ENCODE measurements at places on chromosomes 2 and 18.

DNA sequence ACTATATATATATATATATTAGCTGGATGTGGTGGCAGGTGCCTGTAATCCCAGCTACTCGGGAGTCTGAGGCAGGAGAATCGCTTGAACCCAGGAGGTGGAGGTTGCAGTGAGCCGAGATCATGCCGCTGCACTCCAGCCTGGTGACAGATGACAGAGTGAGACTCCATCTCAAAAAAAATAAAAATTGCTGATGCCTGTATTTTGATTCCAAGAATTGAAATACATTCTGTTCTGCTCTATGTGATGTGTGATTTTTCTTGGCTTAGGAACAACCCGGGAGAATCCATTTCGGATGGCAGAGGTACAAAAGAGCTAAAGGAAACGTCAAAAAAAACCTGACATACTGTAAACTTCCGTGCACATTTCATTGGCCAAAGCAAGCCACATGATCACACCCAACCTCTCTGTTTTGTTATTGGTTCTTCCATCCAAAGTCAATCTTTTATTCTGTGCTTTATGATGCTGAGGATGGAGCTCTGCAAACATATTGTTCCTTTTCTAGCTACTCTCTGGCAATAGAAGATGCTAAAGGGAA, 478.1 kb upstream of the MAP2 start:
- no peak for DNase-seq

- DNase-seq = no peak
These were observed 94.1 kb downstream of the ANKRD44 start for GRCh38 chr2:197216361-197216979.

DNA sequence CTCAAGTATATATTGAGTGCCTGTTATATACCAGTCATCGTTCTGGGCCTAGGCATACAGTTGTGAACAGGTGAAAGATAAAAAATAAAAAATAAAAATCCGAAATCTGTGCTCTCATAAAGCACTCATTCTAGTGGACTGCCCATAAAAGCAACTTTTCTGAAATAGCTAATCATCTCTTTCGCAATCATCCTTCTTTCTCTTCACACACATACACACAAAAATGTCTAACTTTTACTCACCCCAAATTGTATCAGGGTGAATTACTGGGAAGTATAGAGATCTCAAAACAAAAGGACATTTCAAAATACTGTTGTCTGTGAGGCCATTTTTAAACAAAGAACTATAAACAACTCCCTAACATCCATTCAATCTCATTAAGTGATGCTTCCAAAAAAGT, 29.6 kb upstream of the ORC2 start:
- DNase-seq = no peak

DNA sequence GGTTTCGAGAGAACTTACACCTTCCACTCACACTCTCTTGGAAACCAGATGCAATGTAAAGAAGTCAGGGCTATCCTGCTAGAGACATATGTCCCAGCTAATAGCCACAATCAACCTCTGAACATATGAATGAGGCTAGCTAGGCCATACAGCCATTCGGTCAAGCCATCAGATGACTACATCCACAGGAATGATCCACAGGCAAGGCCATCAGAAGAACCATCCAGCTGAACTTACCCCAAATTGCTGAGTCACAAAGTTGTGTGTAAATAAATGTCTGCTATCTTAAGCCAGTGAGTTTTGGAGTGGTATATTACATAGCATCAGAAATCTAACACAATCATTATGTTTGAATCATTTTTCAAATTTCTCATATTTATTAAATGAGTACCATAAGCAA, 5.2 kb upstream of the SPAST start:
- no peak for DNase-seq

DNA sequence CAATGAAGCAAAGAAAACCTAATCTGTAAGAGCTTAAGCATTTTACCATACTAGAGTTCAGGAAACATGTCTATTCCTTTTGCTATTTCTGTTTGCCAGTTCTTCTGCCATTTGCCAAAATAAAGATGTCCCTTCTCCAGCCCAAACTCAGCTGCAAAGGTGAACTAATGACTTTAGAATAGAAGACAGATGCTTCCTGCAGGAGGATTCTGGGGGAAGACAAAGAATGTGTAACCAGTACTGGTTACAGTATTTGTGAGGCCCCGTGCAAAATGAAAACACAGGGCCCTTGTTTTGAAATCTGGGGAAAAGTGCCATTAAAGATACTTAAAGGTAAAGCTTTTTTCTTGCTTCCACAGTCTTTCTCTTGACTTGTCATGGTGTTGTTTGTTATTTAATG, 34.3 kb upstream of the MTX2 start:
- no peak for DNase-seq

DNA sequence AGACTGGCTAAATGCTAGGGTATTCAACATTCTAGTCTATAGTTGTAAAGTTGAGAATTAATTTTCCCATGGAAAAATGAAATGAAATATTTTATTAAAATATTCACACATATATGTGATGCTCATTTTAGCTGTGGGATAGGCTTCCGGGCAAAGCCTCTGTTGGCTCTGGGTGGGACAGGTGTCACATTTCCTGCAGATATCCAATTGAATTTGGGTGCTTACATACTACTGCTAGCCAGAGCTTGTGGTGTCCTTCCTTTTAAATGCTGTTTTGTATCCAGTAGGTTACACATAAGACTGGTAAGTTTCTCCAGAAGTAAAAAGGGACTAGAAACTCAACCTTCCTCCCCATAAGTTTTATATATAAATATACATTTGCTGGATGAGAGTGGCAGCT, 73.8 kb downstream of the RPRM start:
- no peak for DNase-seq

GRCh38 chr2:197281421-197281820, 29.2 kb downstream of the ANKRD44 start:
- DNase-seq = no peak

DNA sequence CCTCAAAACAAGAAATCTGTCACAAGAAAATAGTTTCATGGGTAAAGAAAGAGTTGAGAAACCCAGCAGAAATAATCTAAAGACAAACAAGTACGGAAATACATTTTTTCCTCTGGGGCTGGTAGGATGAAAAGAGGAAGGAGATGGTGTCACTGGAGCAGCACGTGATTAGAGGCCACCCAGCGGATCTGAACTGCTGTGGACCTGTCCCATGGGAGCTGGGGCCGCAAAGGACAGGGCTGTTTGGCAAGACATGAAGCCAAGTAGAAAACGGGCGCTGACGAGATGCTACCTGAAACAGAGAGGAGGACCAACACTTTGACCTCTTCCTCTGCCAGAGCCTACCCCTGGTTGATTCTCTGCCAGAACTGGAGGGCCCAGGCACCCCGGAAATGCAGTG, 295.4 kb upstream of the ATP5MC3 start:
- DNase-seq = no peak

DNA sequence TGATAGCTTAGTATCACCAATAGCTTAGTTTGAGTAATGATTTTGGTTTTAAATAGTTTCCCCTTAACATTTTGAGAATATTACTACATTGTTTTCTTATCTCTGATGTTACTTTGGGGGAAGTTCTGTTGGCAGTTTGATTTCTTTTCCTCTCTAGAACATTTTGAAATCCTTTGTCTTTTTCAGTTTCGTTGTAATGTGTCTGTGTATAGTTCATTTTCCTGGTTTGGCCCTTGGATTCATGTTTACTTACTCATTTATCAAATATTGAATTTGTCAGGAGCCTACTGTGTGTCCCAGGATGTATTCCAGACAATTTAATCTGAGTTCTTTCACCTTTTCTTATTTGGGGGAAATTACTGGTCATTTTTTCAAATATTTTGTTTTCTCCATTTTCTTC, 16.7 kb downstream of the ANKRD12 start:
- no peak for DNase-seq

- DNase-seq = no peak
These were observed 38.7 kb downstream of the DDX1 start for GRCh38 chr2:15630121-15630977.

Measured in SK-N-MC (cell line).